HS-27A (cell line): ENCODE measurements at places on chromosomes 12 and 14.

- DNase-seq: no peak
These were observed 62.5 kb upstream of the HIF1A start for GRCh38 chr14:61632807-61633206.

DNA sequence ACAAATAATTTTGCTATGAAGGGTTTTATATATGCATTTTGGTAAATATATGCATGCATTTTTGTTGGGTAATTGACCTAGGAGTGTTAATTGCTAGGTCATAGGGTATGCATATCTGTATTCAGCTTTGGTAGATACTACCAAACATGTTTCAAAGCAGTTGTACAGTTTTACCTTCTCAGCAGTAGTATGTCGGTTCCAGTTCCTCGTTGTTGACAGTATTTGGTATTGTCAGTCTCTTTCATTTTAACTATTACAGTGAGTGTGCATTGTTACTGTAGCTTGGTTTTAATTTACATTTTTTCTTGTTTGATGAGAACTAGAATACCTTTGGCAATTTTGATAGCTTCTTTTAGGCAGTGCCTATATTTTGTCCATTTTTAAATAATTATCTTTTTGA lies 98.9 kb downstream of the ARID2 start:
- DNase-seq: no peak

- no peak for DNase-seq
These were observed 187.0 kb upstream of the FOXN3 start for GRCh38 chr14:89603938-89604480.

DNA sequence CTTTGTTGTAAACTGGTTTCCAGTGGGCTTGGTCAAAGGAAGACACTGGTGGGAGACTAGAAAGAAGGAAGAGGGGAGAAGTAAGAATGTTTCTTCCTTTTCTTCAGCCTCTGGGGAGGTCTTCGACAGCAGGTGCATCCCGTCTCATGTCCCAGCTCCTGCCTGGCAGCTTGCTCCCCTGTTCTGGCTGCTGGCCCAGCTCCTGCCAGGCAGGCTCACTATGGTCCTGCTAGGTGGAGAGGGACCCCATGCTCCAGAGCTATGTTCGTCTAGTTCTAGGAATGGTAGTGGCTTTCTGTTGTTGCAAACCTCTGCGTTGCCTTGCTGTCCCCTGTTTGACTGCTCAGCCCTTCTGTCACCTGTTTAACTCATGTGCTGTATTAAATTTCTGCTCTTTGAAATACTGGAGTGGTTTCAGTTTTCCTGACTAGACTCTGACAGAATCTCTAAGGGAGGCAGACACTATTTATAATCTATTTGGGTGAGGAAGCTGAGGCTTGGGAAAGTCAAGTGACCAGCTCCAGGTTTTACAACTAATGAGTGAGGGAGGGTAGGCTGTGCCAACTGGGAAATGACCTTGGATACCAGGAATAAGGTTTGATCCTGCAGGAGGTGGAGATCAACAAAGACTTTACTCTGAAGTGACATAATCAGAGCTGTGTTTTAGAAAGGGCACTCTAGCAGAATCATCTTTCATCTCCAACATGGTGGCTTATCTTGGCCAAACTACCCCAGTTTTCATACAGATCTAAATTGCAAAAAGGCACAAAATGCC lies 94.7 kb upstream of the DDHD1 start:
- no peak for DNase-seq

DNA sequence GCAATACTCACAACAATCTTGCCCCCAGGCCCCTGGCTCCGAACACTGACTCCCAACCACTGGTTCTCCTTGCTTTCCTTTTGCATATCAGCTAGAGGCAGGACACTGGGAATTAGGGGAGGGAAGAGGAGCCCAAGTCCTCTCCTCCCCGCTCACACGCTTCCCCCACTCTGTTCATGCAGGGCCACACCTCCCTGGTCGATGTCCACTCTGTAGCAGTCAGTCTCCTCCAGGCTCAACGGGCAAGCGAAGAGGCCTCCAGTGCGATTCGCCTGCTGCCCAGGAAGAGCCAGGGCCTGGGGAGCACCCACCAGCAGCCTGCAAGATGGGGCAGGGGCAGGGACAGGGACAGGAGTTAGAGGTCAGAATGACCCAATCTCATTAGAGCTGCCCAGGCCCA lies 4.8 kb downstream of the ITGA7 start:
- no peak for DNase-seq

DNA sequence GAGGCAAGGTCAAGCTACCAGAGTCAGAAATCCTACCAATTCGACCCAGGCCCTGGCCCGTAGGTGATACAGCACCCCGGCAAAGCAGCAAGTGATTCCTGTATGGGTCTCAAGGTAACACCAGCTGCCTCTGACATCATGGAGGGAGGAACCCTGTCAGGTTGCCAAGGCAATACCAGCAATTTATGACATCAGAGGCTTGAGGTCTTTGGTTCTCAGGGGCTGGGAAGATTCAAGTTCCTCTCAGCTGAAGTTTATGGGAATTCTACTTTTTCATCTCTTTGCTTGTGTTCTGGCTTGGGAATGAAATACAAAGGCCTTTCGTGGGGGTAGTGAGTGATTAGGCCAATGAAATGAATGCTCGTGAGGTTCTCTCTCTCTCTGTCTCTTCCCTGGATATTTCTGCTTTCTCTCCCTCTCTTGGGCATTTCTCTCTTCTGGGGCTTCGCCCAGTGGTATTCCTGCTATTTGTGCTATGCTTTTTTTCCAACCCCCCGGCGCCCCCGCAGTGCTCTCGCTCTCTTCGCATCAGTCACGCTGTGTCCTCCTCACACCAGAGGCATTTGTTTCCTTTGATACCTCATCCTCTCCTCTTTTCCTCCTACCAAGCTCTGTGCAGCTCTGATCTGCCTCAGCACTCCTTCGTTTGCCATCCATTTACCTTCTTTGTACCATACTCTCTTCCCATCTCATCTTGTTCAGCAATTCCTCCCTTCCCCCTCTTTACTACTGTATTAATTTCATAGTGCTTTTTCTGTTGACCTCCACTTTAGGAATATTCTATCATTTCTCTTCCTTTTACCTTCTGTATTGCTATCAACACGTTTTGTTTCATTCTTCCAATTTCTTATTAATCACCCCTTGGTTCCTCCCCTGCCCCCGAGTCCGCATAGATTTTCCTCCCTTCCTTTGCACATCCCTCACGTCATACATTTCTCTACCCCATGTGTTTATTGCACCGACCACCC lies 2.9 kb downstream of the ZFHX2 start:
- DNase-seq: no peak

GRCh38 chr14:25122211-25122610 lies 72.3 kb upstream of the STXBP6 start:
- no peak for DNase-seq

DNA sequence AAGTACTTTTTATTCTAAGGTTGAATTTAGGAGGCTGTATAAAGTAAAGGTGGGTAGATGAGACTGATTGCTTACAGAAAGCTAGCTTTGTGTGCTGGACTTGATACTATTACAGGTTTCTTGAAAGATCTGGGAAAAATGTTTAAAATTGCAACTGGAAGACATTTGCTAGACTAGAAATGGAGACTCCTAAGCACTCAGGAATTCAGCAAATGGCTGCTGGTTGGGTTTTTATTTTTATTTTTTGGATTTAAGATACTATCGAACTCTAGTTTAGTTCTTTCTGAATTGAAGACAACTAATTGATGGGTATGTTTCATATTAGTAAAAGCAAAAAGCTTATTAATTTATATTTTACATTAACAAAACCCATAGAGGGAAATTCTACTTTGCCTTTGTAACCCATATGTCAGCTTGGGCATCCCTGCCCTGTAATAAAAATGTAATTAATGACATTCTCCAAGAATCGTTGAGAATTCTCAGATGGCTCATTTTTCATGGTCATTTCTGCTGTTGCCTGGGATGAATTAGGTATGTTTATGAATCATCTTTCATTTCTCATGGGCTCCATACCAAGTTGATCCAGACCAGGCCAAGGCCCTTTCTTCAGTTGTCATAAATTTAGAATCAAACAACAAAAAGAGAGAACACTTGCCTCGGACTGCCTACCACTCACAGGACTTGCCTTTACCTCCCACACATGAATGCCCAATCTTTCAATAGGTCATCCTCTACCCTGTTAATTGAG lies 102.1 kb downstream of the ERGIC2 start:
- no peak for DNase-seq

DNA sequence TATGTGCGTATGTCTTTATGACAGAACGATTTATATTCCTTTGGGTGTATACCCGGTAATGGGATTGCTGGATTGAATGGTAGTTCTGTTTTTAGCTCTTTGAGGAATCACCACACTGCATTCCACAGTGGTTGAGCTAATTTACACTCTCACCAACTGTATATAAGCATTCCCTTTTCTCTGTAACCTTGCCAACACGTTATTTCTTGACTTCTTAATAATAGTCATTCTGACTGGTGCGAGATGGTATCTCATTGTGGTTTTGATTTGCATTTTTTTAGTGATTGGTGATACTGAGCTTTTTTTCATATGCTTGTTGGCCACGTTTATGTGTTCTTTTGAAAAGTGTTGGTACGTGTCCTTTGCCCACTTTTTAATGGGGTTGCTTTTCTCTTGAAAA lies 49.7 kb downstream of the FRS2 start:
- no peak for DNase-seq

- no peak for DNase-seq
These were observed 49.9 kb upstream of the OR4E1 start for GRCh38 chr14:21723431-21724045.

- DNase-seq: no peak
These were observed 639.4 kb upstream of the TBX3 start for GRCh38 chr12:115323223-115323905.

- no peak for DNase-seq
These were observed at the start of gene NKX2-1 for GRCh38 chr14:36519431-36520321. NKX2-1 (minus strand) TSS chr14:36520232; CDS start chr14:36520129, 103 bp downstream.

GRCh38 chr12:82412246-82412645 lies 53.9 kb downstream of the METTL25 start:
- DNase-seq: no peak
